ENCODE measurements at places on chromosomes 5 and 9.

GRCh38 chr5:3599226-3600105, 3.8 kb downstream of the IRX1 start:
- no peak for DNase-seq

- no peak for DNase-seq
These were observed 212.4 kb downstream of the DTWD2 start for GRCh38 chr5:118775790-118776499.

GRCh38 chr9:73157811-73158210, 6.1 kb downstream of the ANXA1 start:
- no peak for DNase-seq

DNA sequence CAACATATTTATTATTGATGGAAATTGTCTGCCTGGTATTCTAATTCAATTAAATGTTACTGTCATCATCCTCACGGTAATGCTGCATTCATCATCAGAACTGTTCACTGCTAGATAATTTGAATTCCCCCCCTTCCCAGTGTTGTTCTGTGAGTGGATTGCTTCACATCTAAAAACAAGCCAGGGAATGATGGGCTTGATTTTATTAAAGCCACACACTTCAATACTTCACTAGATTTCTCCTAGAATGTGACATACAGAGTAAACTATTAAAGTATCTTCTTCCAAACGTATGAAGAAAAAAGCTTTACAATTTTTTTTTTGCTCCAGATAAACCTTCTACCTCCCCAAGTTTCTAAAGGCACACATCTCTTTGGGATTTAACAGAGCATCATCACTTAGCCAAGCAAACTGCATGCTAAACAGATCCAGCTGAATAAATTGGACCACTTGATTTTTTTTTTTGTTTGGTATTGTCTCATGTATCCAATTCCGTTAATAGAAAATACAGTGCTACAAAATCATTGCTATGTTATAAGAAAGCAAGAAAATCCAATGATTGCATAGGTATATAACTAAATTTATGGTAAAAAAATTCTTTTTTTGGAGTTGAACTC, 692.4 kb downstream of the MTRR start:
- DNase-seq, result no peak

DNA sequence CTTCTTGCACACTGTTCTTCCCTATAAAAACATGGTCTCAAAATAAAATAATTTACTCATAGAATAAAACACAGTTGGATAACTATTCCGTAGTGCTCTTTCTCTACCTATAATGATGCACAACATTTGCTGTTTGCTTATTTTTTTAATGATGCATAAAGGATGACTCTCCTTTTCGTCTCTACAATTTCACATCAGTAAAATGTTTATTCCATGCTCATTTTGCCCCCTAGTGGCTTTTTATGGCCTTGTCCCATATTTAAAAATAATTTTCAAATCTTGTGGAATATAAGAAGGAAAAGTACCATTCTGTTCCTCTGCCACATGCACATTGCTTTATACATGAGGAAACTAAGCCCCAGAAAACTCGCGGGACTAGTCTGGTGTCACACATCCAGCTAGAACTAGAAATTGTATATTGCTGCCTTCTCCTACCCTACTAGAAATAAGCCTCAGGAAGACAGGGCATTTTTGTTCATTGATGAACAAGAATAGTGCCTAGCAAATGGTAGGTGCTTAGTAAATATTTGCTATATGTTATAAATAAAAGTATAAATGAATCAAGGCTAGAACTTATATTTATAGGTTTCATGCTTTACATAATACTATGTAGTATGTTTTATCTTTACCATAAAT, 12.7 kb downstream of the KCTD16 start:
- peak; percentile 79 for DNase-seq

DNA sequence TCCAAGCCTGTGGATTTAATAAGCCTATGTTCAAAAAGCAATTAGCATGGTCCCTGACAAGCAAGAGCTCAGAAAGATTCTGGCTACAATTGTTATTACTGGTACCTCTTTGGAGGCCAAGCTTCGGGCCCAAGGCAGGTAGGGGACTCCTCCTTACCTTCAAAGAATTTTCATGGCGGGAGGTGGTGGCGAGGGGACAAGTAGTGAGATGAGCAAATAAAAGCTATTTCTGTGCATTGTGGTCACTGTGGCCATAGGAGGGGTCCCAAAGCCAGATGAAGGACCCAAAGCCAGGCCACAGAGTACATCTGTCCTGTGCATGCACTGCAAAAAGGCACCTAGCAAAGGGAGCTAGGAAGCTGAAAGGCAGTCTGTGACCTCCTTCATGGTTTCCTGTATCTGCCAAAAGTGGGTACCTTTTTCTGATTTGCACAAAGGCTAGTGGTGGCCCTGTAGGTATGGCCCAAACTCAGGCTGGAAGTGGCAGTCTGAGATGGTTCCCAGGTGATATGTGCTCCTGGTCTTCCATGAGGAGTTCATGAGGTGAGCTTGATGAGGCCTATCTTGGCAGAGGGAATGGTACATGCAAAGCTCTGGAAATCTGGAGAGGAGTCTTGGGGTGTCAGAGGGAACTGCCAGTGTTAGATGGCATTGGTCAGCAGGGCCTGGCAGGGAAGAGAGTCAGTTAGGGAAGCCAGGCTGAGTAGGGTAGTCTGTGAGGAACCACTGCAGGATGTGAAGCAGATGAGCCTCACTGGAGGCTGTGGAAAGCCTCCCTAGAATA, 3.3 kb upstream of the CXXC5 start:
- DNase-seq, result no peak

DNA sequence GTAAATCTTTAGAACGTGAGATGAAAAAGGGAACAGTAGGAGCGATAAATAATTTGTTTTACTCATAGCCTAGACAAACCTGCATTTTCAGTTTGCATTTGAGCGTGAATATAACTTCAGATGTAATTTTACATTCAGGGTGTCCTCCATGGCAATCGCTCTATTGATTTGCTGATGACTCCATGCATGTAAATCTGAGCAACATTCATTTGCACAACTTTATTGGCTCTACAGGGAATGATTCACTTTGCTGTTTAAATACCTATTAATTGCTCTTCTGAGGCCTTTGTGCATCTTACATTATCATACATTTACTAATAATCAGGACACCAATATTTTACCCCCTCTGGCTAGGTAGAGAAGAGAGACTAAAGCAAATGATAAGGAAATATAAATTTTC, 122.2 kb downstream of the EGFLAM start:
- DNase-seq, result no peak

GRCh38 chr9:99931155-99931840, 24.8 kb downstream of the STX17 start:
- DNase-seq, result no peak

GRCh38 chr5:138601444-138601843, 26.2 kb upstream of the HSPA9 start:
- peak; percentile 92 for DNase-seq

DNA sequence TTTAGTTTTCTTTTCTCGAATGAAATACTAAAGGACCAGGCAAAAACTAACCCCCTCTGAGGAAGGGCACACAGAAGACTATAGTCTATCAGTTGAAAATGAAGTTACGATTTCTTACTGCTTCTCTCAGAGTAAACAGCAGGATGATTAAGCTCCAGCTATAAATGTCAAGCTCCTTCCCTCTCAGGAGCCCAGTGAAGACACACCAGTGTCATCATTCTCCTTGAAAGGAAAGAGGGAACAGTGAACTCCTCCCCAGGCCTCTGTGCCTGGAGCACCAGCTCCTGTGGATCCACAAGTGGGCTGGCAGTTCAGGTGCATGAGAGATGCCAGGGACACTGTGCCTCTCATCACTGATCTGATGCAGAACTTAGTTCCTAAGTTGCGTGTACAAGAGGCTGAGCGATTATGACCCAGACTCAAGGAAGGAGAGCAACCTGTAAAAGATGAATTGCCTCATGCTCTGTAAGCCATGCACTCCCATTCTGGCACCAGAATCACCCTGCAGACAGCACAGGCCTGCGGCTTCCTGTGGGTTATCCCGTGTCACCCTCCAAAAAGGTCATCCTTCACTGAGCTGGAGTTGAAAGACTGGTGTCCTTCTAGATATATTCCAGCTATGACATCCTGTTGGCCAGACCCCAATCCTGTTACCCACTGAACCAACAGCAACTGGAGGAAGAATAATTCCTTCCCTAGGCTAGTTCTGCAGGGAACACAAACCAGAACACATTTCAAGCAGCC, 394.0 kb downstream of the SEMA5A start:
- no peak for DNase-seq

- DNase-seq, result no peak
These were observed 76.4 kb upstream of the SMARCA2 start for GRCh38 chr9:1938675-1939170.

GRCh38 chr9:99563364-99563763, 258.3 kb upstream of the NR4A3 start:
- no peak for DNase-seq

DNA sequence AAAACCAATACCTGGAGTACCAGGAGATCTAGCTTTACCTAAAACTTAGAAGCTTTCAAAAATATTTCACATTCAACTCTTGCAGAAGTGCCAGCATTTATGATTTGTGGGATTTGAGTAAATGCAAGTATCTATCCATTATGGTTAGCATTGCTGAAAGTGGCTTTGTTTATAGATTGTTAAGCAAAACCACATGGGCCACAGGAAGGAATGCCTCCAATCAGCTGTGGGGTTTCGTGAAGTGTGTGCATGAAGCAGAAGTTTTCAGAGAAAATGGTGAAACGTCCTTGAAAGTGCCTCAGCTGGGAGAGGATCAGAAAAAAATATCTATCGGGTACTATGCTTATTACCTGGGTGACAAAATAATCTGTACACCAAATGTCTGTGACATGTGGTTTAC, 4.2 kb downstream of the LECT2 start:
- no peak for DNase-seq

DNA sequence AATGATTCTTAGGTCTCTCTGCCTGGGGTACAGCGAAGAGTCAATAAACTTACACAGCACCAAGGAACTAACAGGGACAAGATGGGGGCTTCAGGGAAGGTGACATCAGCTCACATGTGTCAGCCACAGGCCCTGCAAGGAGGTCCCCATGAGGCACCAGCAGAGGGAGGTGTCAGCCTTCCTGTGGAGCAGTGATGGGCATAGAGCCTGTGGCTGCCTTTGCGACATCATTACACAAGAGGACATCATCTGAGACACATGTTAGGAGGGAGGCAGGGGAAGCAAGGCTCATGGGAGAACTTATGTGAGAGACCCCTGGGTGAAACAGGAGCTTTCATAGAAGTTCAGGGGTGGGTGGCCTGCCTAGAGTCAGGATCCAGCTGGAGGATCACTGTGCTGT, 389.6 kb downstream of the SEMA5A start:
- peak; percentile 75 for DNase-seq

GRCh38 chr5:177183766-177184360, 50.3 kb downstream of the NSD1 start:
- no peak for DNase-seq

DNA sequence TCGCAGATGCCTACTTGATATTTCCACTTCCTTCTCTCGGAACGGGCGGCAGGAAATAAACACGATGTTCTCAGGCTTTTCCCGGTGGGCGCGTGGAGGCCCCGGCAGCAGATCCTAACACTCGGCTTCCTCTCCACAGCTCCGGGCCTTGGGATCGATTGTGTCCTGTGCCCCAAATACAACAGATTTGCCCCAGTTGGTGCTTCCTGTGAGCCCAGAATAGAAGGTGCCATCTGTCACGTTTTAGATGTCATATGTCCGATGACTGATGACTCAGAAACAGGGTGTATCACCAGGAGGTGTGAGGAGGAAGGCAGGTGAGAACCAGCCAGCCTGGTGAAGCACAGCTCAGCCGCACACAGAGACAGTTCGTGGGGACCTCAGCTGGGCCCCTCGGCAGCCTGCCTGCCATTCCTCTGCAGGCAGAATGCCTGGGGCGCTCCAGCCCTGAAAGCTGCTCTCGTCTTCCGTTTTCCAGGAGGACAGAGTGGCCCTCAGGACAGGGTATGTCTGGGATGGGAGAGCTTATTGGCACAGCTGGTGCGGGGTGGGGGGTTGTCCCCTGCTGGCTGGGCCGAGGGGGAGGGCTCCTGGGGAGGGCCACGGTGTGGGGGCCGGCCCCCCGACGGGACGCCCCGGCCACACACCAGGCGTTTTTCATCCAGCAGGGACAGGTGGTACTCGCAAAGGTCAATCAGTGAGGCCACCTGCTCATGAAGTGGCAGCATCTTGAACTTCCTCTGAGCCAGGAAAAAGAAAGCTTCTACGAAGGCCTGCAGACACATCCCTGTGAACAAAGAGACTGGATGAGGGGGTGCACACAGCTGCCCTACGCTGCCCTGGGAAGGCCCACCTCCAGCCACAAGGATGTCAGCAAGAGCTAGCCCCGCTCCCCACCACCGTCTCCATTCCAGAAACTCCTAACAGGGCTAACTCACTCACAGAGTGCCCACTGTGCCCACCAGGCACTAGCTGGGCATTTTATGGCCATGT, 171.0 kb downstream of the DAB2IP start:
- DNase-seq, result no peak

DNA sequence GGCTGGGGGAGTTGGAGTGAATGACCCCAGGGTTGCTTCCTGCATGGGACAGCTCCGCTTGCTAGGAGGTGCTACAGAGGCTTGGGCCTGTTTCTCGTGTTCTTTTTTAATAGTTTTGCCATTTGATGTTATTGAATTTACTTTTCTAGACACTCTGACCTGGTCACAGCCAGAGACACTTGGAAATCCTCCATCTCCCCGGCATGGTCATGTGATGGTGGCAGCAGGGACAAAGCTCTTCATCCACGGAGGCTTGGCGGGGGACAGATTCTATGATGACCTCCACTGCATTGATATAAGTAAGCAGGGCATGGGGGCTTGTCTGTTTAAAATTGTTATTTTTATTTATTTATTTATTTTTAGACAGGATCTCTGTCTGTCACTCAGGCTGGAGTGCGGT, 13.4 kb downstream of the HSPA5 start:
- DNase-seq, result no peak

GRCh38 chr5:123115020-123115419, 26.0 kb downstream of the PRDM6 start:
- DNase-seq, result no peak

DNA sequence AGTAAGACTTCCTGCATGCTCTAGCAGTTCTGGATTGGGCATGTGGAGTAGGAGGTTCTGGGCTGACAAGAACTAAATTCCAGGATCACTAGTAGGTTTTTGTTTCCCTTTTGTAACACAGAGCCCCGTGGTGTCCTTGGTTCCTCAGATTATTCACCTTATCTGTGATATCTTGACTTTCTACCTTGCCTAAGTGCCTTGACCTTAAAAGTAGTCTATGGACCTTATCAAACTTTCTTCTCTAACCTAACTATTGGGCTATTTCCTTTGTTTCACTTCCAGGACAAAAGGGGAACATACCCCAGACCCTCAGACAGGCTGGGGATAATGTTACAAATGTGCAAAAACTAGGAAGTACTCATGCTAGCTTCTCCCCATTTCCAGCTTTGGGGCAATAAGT, 595.3 kb downstream of the PSAT1 start:
- DNase-seq, result no peak

All from cardiac fibroblast (primary cell).